ENCODE measurements at places on chromosomes 12 and 14.
A peak's percentile ranks its signal among the peaks of the same experiment; 100 is the strongest.

- DNase-seq, result no peak
These were observed 21.8 kb upstream of the BCDIN3D start for GRCh38 chr12:49864798-49865090.

GRCh38 chr12:42446761-42447160 is 120.8 kb downstream of the PPHLN1 start:
- DNase-seq, result no peak

GRCh38 chr12:11509326-11509725 is 114.0 kb upstream of the PRB2 start:
- no peak for DNase-seq

- no peak for DNase-seq
These were observed 68.2 kb upstream of the FGD4 start for GRCh38 chr12:32331133-32331532.

- DNase-seq, result peak; percentile 17
These were observed 63.6 kb upstream of the DLK1 start for GRCh38 chr14:100662879-100663760.

GRCh38 chr14:52259434-52259833 is 8.1 kb upstream of the PTGDR start:
- no peak for DNase-seq

DNA sequence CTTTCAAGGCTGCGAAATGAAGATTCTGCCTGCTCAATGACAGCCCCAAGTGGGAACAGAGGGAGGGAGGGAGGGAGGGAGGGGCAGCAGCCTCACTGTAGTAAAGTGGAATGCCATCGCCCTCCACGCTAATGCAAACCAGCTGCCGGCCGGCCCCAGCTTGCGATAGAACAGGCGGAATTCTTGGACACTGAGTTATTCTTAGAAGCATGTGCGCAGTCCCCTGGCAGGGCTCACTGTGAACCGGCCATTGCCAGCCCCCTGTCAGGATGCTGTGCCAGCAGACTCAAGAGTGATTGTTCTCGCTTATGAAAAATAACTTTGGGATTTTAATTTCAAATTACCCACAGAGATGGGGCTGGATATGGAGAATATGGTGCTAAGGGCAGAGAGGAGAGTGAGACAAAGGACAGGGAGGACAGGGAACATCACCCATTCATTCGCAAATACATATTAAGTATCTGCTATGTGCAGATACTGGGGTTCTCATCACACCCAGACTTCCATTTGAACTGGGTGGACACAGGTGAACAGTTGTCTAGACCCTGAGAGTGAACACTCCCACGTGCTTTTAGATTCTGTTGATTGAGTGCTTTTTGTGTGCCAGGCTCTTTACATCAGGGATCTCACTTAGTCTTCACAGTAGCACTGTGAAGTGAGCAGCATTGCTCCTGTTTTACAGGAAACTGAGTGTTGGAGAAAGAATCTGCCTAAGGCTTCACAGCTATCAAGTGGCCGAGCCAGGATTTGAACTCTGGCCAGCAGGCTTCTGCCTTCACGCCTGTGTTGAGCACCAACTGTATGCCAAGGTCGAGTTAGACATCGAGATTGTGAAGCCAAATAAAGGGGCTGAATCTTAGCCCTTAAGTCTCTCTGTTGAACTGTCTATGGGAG is 192.9 kb downstream of the C12orf75 start:
- no peak for DNase-seq

GRCh38 chr12:69623970-69624369 is 13.3 kb upstream of the LRRC10 start:
- no peak for DNase-seq

DNA sequence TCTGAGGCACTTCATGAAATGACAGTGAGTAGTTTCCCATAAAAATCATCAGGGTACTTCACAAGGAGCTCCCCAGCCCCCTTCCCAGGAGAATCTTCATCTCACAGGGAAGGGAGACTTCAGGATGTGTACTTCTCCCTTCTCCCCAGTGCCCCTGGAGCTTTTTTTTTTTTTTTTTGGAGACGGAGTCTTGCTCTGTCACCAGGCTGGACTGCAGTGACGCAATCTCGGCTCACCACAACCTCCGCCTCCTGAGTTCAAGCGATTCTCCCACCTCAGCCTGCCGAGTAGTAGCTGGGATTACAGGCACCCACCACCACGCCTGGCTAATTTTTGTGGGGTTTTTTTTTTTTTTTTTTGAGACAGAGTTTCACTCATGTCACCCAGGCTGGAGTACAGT is 10.4 kb downstream of the ITPK1 start:
- no peak for DNase-seq

- no peak for DNase-seq
These were observed 4.1 kb downstream of the C14orf180 start for GRCh38 chr14:104583424-104584306.

GRCh38 chr14:54194501-54194900 is 202.3 kb upstream of the CDKN3 start:
- DNase-seq, result no peak

GRCh38 chr14:92866181-92866752 is 56.7 kb upstream of the CHGA start:
- DNase-seq, result no peak

- no peak for DNase-seq
These were observed 2.3 kb downstream of the DGKA start for GRCh38 chr12:55933169-55933798.

DNA sequence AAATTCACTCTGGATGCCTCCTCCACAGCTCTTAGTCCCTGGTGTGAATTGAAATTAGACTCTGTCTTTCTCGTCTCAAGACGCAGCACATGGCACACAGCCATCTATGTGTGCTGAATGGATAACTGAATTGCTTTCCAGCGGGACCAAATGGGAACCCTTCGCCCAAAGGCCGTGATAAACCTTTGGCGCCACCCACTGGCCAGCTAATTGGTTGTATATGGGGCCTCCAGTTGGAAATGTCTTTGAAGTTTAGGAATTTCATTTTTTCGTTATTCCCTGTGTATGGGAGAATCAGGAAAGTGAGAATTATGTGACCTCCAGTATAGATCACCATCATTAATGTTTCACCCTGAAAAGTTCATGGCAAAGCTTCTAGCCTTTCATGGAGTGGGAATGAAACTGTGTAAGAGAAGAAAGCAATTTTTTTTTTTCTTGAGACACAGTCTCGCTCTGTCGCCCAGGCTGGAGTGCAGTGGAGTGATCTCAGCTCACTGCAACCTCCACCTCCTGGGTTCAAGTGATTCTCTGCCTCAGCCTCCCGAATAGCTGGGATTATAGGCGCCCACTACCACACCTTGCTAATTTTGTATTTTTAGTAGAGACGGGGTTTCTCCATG is 9.8 kb upstream of the HSP90AA1 start:
- peak; percentile 56 for DNase-seq

DNA sequence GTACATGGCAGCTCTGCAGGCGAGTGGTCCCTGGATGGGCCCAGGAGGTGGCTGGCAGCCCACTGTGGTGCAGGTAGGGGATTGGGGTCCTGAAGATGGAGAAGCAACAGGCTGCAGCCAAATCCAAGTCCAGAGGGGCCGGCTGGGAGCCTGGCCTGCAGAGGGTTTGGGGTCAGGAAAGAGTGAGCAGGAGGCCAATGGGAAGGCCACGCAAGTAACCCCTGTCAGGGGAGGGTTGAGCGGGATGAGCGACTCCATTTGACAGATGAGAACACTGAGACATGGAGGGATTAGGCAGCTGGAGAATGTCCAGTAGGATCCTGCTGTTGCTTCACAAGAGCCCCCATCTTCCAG is 136.0 kb downstream of the BCL11B start:
- no peak for DNase-seq

GRCh38 chr14:95043314-95043713 is 114.0 kb downstream of the DICER1 start:
- DNase-seq, result no peak

DNA sequence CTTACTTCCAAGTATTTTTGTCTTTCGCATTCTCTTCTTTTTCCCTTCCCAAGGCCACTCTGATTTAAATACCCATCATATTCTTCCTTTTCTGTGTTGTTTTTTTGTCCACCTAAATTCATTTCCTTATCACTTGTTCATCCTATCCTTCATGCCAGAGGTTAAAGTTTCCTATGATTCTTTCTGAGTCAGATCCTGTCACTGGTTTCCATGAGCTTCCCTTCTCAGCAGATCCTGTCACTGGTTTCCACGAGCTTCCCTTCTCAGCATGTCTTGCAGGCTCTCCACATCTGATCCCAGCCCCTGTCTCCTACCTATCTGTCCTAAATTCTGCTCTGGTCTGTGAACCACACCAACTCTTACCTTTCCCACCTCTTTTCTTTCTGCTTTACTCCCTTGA is 311.8 kb upstream of the RGS6 start:
- no peak for DNase-seq

- DNase-seq, result peak; percentile 16
These were observed 1.9 kb downstream of the DUSP16 start for GRCh38 chr12:12560587-12561370.

- no peak for DNase-seq
These were observed 79.3 kb upstream of the TSPAN8 start for GRCh38 chr12:71237128-71237527.

DNA sequence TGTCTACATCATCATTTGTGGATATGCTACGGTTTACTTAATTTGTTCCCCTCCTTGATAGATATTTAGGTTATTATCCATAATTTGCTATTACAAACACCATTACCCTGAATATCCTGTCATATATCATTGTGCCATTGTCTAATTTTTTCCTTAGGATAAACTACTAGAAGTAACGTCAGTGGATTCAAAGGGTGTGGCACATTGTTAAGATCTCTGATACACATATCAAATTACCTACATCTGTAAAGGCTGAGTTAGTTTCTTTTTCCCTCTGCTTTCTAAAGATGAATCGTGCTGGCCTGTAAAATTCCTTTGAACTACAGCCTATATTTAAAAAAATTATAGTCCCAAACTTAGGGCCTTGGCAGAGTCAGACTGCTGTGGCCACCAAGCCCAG is 53.9 kb upstream of the STRN3 start:
- DNase-seq, result no peak

DNA sequence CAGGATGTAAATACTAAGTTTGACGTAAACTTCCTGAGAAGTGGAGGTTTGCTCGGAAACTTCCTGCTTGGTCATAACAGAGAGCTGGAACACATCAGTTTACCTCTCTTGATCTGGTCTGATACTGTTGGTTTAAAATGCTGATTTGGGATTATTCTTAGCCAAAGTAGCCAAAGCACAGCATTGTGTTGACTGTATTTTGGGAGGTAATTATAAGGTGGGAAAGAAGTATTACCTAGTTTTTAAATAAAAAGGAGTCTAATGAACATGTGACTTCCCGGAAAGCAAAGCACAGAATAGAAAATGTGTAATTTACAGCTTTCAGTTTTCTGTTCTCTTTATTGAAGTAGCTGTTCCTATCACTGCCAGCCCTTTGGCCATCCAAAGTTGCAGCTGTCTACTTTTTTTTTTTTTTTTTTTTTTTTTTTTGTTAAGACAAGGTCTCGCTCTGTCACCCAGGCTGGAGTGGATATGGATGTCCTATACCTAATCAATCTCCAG is 52.2 kb upstream of the SRP54 start:
- DNase-seq, result no peak

DNA sequence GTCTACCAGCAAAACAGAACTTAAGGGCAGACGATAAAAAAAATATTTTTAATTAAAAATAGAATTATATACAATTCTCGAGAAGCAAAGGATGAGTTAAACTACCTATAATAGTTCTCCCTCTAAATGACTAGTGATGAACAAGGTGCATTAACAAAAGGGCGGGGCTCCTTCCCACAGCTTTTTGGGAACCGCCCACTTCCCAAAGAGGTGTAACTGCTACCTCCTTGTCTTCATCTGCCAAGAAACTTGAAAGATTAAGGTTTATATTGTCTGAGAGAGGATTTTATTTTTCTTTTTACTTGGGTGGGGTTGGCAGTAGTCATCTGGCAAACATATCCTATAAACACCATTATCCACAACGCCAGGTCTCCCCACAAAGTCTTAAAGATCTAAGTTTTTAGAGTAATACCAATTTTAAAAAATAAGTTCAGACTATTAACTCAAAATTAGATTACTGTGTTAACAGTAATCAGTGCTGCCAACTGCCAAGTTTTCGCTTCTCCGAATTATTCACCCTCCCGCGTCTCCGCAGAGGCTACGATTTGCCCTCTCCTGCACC is 938 bp downstream of the RALGAPA1 start:
- no peak for DNase-seq

GRCh38 chr12:67085699-67086098 is 183.5 kb upstream of the CAND1 start:
- DNase-seq, result no peak

GRCh38 chr12:92574911-92575570 is 127.7 kb upstream of the PLEKHG7 start:
- DNase-seq, result no peak

DNA sequence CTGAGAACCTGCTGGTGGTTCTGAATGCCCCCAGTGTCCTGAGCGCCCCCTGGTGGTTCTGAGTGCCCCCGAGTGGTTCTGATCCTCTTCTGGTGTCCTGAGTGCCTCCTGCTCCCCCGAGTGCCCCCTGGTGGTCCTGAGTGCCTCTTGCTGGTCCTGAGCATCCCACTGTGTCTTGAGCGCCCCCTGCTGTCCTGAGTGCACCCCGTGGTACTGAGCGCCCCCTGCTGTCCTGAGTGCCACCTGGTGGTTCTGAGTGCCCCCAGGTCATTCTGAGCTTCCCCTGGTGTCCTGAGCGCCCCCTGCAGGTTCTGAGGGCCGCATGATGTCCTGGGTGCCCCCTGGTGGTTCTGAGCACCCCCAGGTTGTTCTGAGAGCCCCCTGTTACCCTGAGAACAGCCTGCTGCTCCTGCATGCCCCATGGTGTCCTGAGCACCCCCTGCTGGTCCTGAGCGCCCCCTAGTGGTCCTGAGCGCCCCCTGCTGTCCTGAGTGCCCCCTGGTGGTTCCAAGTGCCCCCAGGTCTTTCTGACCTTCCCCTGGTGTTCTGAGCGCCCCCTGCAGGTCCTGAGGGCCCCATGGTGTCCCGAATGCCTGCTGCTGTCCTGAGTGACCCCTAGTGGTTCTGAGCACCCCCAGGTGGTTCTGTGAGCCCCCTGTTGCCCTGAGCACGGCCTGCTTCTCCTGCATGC is 1165.4 kb downstream of the TMEM121 start:
- DNase-seq, result no peak

GRCh38 chr12:89345830-89346740 is 6.2 kb downstream of the DUSP6 start:
- no peak for DNase-seq

Data from stimulated activated CD8-positive, alpha-beta memory T cell treated with anti-CD3 and anti-CD28 coated beads, Interleukin-4, amount 100 ng/mL, for 4 hours (primary cell).